Neural crest cell (in vitro differentiated cells): ENCODE measurements at places on chromosomes 4 and X. TPM values are rescaled to one million over a fixed set of nuclear protein-coding genes. Genes with fewer than 3 reads are reported as not detected.

MAGEA9B gene
- total RNA-seq, result not detected in 2 replicates

ADGRG2 gene
- 0.20 and 0.21 TPM in 2 replicates for total RNA-seq

- H3K27ac ChIP-seq, result no peak overlapping the region
- H3K27me3 ChIP-seq, result no peaks in the 10 kb centered on the region
- H3K36me3 ChIP-seq, result peaks cover 21% of the 10 kb centered on the region
- no peak for DNase-seq
- H3K4me3 ChIP-seq, result no peak overlapping the region
These were observed 14.3 kb upstream of the CORIN start for GRCh38 chr4:47852136-47852535.

DNA sequence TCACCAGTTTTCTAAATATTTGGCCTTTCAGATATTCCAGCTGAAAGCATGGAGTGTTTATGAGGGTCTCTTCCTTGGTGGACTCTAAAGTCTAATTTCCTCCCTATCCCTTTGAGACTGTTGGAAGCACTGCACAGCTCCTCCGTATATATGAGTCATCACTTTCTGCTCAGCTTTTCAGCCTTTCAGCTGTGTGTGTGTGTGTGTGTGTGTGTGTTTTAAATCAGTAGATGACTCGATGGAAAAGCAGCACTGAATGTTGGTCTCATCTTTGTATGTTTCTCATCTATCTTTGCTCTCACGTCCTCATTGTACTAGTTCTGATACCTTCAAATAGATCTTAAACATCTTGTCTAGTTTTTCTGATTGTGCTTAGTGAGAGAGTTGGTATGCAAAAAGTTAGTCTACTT is 81.6 kb downstream of the ZFX start:
- H3K27me3 ChIP-seq, result no peaks in the 10 kb centered on the region
- H3K27ac ChIP-seq, result no peak overlapping the region

DNA sequence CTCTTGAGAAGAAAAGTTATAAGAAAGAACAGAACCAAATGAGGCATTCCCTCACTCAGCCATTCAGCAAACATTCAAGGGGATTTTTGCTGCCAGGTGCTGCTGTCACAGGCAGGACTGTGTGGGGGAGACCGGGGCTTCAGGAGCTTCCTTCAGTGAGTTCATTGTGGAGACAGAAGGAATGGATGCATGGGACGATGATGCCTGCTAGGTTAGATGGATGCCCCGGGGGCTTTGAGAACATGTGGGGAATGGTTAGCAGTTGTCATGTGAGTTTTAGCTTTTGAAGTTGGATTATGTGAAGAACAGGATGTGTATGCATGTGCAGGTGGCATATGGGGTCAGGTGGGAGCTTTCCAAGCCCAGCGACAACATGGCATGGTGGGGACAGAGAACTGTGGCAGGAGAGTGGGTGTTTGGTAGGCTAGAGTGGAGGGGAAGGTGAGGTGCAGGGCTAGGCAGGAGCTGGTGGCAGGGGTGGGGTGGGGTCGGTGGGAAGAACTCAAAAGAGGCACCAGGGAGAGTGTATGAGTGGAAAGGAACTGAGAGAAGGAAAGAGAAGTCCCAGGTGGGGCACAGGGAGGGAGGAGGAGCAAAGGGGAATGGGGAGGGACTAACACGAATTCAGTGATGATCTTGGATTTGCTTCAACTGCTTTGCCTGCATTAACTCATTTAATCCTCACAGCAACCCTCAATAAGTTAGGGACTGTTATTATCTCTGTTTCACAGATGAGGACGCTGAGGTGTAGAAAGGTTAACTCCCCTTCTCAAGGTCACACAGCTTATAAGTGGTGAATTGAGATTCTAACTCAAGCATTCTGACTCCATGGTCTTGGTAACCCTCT is 8.4 kb downstream of the DCUN1D4 start:
- H3K36me3 ChIP-seq, result no peaks in the 10 kb centered on the region
- H3K27me3 ChIP-seq, result no peaks in the 10 kb centered on the region
- peaks cover 78% of the 10 kb centered on the region for H3K4me1 ChIP-seq
- DNase-seq, result no peak
- H3K4me3 ChIP-seq, result peak overlapping the region; percentile 15

GRCh38 chr4:4631150-4631549 is 89.3 kb upstream of the STX18 start:
- H3K4me1 ChIP-seq, result peaks cover 24% of the 10 kb centered on the region
- peaks cover 10% of the 10 kb centered on the region for H3K36me3 ChIP-seq
- H3K27ac ChIP-seq, result no peak overlapping the region
- no peak for DNase-seq

DNA sequence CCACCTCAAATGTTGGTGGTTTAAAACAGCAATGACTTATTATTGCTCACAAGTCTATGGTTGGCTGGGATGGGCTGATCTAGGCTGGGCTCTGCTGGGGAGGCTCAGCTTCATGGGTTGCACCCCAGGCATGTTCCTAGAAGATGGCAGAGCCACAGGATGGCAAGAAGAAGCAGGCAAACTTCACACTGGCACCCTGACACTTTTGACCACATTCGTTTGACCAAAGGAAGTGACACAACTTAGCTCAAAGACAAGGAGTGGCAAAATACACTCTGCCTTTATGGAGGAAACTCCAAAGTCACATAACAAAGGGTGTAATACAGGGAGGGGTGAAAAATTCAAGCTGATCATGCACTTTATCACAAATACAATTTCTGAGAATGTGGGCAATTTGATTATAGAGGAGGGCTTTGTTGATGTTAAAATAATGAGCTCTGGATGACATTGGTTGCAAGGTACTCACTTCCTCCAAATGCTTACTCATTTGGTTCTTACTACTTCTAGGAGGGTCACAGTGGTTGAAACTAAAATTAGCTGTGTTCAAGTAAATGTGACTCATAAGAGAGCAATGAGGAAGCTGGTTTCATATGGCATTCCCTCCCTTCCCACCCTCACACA is 249.2 kb upstream of the RPS6KA3 start:
- peaks cover 3% of the 10 kb centered on the region for H3K27me3 ChIP-seq
- no peak overlapping the region for H3K27ac ChIP-seq
- no peak overlapping the region for H3K4me3 ChIP-seq
- DNase-seq, result no peak

GRCh38 chr4:153553819-153554170 is 87.6 kb downstream of the TMEM131L start:
- no peak for DNase-seq
- H3K4me1 ChIP-seq, result peaks cover 21% of the 10 kb centered on the region
- H3K27me3 ChIP-seq, result no peaks in the 10 kb centered on the region
- H3K36me3 ChIP-seq, result peaks cover 11% of the 10 kb centered on the region
- no peak overlapping the region for H3K4me3 ChIP-seq
